CD8-positive, alpha-beta T cell (primary cell): ENCODE measurements at places on chromosomes 3 and 15.
A peak's percentile ranks its signal among the peaks of the same experiment; 100 is the strongest.

- no peak for DNase-seq
Observed at GRCh38 chr3:1288805-1289494, 196.1 kb downstream of the CNTN6 start.

DNA sequence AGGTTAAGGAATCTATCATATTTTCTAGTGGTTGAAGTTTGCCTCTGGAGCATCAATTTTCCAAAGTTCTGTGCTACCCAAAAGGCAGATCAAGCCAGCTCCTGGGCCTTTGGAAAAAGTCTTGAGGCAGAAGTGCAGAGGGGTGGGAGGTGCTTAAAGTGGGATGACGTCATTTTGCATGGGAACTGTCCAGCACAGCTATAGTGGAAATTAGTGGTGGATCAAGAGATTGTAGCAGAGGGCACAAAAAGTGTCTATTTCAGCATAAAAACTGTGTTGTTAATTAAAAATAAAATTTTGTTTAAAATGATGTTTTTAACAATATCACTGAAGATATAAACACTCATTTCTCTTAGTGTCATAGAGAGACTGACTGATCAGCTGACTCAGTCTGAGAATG lies 221.9 kb downstream of the LRRN1 start:
- DNase-seq: no peak

- no peak for DNase-seq
Observed at GRCh38 chr15:89391685-89392257, 57.1 kb upstream of the POLG start.

GRCh38 chr3:57706462-57706861 lies 13.6 kb upstream of the DENND6A start:
- DNase-seq: no peak

DNA sequence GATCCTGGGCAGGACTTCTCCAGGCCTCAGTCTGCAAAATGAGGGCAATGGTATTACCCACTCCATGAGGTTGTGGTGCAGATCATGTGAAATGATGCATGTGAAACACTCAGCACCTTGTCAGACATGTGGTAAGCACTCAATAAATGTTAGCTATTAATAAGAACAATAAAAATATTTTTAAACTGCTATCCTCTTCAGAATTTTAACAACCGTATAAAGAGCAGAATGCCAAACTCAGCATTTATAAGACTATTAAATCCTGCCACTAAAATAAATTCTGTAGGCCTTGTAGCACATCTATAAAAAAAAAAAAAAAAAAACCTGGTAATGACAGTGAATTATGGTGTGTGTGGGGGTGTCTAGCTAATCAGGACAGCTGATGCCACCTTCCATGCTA lies 213.9 kb upstream of the UMPS start:
- DNase-seq: no peak

GRCh38 chr3:170692720-170693119 lies 106.8 kb upstream of the SLC7A14 start:
- DNase-seq: no peak

- no peak for DNase-seq
Observed at GRCh38 chr3:193225302-193226125, 15.5 kb upstream of the PLAAT1 start.

DNA sequence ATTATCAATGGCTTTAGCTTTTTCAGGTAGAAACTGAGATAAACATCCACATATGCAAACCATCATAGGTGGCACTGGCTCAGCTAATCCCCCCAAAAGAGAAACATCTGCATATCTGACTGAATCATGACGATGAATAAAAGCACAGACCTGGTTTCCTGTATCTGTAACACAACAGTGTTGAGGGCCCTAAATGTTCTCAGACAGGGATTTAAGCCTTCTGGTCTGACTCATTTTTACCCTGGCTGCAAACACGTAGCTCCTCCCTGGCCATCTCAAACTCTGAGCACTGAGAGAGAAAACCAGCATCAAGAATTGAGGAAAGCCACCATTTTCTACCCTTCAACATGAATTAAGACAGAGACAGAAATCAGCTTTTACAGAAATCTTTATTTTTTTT lies 35.2 kb downstream of the GLB1 start:
- DNase-seq: no peak

DNA sequence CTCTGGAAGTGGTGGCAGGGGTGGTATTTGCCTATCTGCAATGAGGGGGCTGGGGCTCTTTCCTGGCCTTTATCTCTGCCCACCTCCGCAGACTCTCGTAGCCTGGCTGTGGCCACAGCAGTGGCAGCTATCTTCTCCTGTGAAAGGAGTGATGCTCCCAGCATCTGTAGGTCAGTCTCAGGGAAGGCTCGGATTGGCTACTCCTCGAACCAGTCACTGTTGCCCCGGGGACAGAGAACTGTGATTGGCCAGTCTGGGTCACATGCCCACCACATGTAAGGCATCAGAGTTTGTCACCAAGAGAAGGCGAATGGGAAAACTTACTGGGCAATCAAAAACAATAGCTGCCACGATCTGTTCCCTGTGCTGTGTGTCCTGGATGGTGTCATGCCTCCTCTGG lies 30.1 kb upstream of the FGD5 start:
- DNase-seq: no peak

- DNase-seq: no peak
Observed at GRCh38 chr15:60486742-60487141, 7.8 kb upstream of the ICE2 start.

GRCh38 chr15:60095711-60096110 lies 91.6 kb downstream of the FOXB1 start:
- no peak for DNase-seq

- no peak for DNase-seq
Observed at GRCh38 chr15:41494190-41494921, 682 bp downstream of the ITPKA start.

DNA sequence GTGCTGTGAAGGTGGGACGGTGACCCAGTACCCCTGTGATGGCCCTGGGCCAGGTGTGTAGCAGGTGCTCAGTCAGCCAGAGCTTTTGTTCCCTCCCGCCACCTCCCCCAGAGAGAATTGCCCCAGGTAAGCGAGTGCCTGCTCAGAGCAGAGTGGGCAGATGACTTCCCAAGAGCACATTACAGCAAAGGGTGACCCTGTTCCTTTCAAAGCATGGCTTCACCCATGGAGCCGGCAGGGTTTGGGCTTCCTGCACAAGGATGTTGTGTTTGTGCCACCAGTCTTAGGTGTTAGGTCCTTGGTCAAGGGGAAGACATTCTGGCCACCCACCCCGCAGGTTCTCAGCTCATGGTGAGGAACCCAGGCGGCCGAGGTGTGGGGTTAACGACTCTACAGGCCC lies 30.7 kb downstream of the SLC6A6 start:
- DNase-seq: no peak

DNA sequence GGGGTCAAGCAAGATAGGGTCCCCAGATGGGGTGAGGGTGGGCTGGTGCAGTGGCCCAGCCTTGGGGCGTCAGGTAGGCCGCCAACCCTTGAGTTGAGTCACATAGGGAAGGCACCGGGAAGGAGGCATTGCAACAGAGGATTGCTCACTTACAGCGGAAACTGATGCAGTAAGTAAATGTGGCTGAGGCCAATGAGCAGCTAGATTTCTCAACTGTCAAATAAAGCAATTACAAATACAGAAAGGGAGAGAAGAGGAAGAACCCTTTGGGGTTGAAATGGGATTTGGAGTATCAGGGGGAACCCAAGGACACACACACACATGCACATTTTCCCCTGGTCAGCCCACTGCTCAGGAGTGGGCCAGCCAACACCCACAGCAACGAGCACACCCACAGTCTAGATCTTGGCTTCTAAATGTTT lies 44.0 kb downstream of the CHSY1 start:
- peak; percentile 31 for DNase-seq

- DNase-seq: no peak
Observed at GRCh38 chr3:35665390-35666055, 26.2 kb downstream of the ARPP21 start.

GRCh38 chr3:119653876-119654275 lies 6.5 kb downstream of the POPDC2 start:
- DNase-seq: no peak

DNA sequence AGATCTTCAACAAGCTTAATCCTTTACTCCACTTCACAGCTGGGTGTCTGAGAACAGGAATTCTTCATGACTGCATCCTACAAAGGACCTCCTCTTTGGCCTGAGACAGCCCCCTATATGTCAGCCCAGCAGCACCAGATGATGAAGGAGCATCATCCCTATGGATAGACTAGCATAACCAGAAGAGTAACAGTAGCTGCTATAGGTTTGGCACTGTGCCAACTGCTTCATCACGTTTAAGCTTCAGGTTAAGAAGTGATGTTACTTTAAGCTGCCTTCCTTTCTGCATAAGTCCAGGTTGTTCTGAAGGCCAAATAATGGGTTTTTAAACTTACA lies 50.6 kb downstream of the CMSS1 start:
- peak; percentile 13 for DNase-seq

GRCh38 chr3:48598323-48599076 lies 3.4 kb upstream of the COL7A1 start:
- no peak for DNase-seq

GRCh38 chr3:108598375-108598774 lies 8.9 kb downstream of the DZIP3 start:
- DNase-seq: no peak

DNA sequence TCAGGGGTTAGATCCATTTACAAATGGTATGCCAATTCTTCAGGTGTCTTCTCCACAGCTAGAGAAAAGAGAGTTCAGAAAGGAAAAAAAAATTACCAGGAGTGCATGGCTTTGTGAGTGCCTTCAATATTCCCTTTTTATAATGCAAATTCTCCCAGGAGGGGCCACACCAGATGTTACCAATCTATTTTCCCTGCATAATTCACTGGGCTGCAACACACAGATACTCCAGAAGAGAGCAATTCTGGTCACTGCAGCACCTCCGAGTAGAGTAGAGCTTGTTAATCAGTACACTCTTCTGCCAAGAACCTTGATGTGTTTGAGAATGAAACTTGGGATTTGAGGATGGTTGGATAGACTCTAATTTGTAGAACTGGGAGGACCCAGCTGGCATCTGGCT lies 80.7 kb upstream of the SPRED1 start:
- no peak for DNase-seq

- no peak for DNase-seq
Observed at GRCh38 chr3:31880020-31880419, 101.0 kb downstream of the OSBPL10 start.

DNA sequence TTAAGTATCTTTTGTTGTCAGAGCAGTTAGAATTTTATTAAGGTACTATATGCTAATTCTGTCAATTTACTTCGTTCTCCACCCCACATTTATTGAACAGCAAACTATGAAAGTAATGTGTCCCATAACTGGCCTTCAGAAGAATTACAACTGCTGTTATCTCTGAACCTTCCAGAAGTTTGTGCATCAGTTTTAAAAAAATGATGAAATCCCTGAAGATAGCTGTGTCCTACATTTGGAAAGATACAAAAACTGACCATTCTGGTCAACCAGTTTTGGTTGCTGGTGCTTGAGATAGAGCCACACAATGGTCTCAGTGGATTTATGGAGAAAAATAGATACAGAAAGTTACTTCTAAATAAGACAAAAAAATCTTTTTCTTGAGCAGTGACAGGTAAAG lies 5.9 kb downstream of the UBE2Q2 start:
- DNase-seq: no peak

DNA sequence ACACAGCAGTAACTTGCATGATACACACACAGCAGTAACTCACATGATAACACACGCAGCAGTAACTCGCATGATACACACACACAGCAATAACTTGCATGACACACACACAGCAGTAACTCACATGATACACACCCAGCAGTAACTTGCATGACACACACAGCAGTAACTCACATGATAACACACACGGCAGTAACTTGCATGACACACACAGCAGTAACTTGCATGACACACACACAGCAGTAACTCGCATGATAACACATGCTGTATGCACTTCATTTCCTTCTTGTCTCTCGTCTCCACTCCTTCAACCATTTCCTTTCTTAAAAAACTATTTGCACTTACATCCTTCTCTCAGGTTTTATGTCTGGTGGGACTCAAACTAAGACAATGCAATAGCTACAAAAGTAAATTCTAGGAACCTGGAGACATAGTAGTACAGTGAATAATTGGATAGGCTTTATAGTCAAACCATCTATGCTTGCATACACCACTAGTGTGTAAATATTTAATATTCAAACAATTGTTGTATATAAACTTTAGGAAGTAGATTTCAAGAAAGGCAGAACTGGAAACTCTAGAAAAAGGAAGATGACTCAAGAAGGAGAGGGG lies 130.8 kb downstream of the UACA start:
- DNase-seq: no peak

DNA sequence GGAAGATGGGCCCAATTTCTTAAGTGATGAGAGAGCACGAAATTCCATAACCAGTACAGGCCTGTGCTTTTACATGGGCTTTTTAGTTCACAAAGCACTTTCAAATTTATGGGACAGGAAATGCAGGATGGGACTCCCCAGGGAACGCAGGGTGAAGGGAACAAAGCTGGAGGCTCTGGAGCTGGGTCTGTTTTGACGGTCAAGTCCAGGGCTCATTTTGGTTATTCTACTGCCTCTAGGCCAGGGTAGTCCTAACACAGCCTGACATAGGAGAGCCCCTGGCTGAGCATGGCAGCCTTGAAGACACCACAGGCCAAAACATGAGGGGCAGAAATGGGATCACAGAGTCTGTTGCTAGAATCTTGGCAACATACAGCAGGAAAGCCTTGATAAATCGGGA lies 33.5 kb downstream of the HCLS1 start:
- no peak for DNase-seq

DNA sequence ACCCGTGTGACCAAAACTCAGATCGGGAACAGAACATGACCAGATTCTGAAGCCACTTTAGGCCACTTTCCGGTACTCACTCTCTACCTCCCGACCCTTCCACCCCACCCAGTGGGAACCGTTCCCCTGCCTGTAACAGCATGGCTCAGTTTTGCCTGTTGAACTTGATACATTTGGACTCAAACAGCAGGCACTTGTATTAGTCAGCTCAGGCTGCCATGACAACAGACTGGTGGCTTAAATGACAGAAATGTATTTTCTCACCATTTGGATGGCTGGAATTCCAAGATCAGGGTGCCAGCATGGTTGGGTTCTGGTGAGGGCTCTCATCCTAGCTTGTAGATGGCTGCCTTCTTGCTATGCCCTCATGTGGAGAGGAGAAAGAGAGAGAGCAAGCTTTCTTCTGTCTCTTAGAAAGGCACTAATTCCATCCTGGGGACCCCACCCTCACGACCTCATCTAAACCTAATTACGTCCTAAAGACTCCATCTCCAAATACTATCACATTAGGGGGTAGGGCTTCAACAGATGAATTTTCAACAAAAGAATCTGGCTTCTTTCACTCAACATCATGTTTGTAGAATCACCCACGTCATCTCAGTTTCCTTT lies 9.3 kb upstream of the SSUH2 start:
- no peak for DNase-seq

DNA sequence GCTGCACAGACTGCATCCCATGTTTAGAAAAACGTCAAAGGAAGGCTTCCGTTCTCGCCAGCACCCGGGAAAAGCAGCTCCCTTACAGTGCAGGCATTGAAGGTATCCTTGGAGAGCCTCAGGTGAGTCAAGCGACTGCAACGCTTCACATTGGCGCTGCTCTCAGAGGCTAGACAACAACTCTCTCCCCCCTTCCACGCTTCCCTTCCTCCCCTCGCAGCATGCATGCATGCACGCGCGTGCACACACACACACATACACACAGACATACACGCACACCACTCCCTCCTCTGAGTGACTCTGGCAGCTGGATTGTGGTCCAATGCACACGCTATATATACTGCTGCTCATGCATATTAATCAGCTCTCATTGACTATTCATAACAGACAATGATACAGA lies 191.1 kb downstream of the PDZRN3 start:
- DNase-seq: no peak
